ENCODE measurements at places on chromosomes 13 and 19.

DNA sequence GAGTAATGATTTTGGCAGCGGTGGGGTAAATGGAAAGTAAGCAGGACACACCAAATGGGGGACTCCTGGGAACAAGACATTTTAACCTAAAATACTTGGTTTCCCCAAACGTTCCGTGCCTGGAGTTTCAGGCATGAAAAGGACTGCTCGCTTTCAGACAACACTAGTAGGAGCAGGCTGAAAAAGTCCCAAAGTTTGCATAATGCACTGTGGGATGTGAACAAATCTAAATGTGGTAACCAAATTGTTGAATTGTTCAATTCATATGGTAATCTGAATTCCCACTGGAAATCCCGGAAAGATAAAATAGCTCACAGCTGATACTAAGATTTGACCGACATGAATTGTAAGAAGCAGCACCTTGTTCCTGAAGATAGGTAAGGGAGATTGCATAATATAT lies 467.2 kb upstream of the ARGLU1 start:
- peak; percentile 35 for DNase-seq

DNA sequence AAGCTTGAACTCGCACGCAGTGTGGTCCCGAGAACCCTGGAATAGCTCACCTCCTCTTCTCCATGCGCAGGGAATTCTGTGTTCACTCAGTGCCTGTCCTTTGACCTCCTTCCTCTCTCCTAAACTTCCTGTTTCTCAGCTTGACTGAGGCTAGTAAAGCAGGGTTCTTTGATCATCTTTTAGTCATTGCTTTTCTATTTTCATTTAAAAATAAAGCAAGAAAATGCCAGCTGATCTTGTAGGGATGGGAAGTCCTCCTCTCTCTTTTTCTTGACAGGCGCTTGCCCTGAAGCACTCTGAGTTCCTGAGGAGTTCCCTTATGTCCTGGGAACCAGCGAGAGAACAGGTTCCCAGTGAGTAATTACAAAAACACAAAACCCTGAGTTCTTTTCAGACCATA lies 62.8 kb downstream of the ARHGEF7 start:
- DNase-seq, result peak; percentile 81

DNA sequence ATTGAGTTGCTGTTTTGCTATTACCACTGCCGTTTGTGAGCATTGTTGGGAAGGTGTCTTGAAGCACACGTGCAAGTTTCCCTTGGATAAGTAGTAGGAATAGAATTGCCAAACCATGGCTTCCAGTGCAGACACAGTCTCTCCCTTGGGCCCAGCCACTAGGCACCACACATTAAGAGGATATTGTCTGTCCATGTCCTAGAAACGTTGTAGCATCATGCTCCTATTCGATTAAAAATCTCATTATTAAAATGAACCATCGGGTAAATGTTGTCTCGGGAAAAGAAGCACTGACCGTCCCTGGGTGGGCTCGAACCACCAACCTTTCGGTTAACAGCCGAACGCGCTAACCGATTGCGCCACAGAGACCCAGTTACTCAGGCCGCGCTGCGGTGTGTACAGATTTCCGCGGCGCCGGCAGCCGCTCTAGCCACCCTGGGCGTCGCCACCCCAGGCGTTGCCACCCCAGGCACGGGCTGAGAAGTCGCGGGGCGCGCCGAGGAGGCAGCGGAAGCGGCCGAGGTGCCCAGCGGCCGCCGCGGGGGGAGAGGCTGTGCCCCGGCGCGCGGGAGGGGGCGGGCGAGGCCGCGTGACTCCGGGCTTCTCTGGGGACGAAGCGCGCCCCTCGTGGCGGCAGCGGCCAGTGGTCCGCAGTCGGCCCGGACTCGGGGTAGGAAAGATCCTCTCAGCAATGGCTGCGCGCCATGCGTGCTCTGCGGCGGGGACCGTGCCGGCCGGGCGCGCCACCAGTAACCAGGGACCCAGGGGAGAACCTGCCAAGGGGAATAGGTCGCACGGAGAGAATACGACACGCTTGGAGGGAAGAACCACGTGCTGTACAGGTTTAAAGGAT lies 56.2 kb downstream of the USPL1 start:
- peak; percentile 89 for DNase-seq

- DNase-seq, result no peak
Measured at GRCh38 chr13:31699650-31700049, 39.7 kb upstream of the RXFP2 start.
